ENCODE measurements at places on chromosomes 1 and 21. TPM values are rescaled to one million over a fixed set of nuclear protein-coding genes. Genes with fewer than 3 reads are reported as not detected.

VAMP4 gene
- total RNA-seq, result 8.3 TPM

DNA sequence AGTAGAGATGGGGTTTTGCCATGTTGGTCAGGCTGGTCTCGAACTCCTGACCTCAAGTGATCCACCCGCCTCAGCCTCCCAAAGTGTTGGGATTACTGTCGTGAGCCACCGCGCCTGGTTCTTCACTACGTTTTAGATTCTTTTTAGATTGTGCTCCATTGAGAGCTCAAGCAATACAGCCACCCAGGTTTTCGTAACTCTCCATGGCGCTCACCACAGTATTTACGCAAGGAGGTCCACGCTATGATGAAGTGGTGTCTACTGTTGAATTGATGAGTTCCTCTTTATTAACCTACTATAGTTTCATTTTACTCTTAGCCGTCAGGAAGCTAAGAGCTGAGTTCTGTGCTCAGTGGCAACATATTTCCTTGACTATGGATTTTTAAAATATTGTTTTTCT is 1.8 kb upstream of the KIF1B start:
- H3K36me3 ChIP-seq, result no peaks in the 10 kb centered on the region
- H3K27ac ChIP-seq, result no peak overlapping the region
- H3K4me1 ChIP-seq, result peaks cover 16% of the 10 kb centered on the region
- H3K4me3 ChIP-seq, result no peak overlapping the region

DNA sequence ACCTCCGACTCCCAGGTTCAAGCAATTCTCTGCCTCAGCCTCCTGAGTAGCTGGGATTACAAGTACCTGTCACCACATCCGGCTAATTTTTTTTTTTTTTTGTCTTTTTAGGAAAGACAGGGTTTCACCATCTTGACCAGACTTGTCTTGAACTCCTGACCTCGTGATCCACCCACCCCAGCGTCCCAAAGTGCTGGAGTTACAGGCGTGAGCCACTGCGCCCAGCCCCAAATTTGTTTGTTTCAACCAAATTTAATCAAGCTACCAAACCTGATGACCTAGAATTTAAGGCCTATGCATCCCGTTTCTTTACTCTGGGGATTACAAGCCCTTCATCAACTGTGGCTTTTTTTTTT is 58.3 kb upstream of the TBX15 start:
- H3K4me3 ChIP-seq, result no peak overlapping the region
- H3K27me3 ChIP-seq, result no peaks in the 10 kb centered on the region
- H3K36me3 ChIP-seq, result no peaks in the 10 kb centered on the region
- H3K4me1 ChIP-seq, result no peaks in the 10 kb centered on the region

PRCC gene
- 35.9 TPM for total RNA-seq

GRCh38 chr1:154759196-154759595 is 110.9 kb downstream of the KCNN3 start:
- no peaks in the 10 kb centered on the region for H3K36me3 ChIP-seq
- no peak for DNase-seq
- peaks cover 5% of the 10 kb centered on the region for H3K4me1 ChIP-seq
- peaks cover 26% of the 10 kb centered on the region for H3K27me3 ChIP-seq

PHLDA3 gene
- 64.7 TPM for total RNA-seq

KCNJ6 gene
- 0.07 TPM for total RNA-seq

GRCh38 chr1:185733818-185734735 is at the start of gene HMCN1:
Gene HMCN1, plus strand, starts transcription at chr1:185734391. Its CDS starts 389 bp downstream, at chr1:185734780.
- H3K4me3 ChIP-seq, result no peak within 1 kb of the TSS
- no peaks in the 10 kb centered on the region for H3K27me3 ChIP-seq
- H3K27ac ChIP-seq, result peak within 1 kb of the TSS; percentile 56
- H3K4me1 ChIP-seq, result peaks cover 9% of the 10 kb centered on the region
- no peaks in the 10 kb centered on the region for H3K36me3 ChIP-seq

- peaks cover 80% of the 10 kb centered on the region for H3K36me3 ChIP-seq
- no peaks in the 10 kb centered on the region for H3K27me3 ChIP-seq
- H3K4me3 ChIP-seq, result no peak overlapping the region
- no peak for DNase-seq
- H3K27ac ChIP-seq, result no peak overlapping the region
These were observed 10.7 kb upstream of the GATAD2B start for GRCh38 chr1:153933430-153933829.

GRCh38 chr1:220227393-220227792 is 44.9 kb downstream of the RAB3GAP2 start:
- no peaks in the 10 kb centered on the region for H3K27me3 ChIP-seq
- no peak for DNase-seq
- H3K4me3 ChIP-seq, result no peak overlapping the region
- H3K4me1 ChIP-seq, result peaks cover 31% of the 10 kb centered on the region

GRCh38 chr1:22976461-22977243 is 4.0 kb upstream of the LACTBL1 start:
- no peak overlapping the region for H3K4me3 ChIP-seq
- H3K36me3 ChIP-seq, result no peaks in the 10 kb centered on the region
- DNase-seq, result peak; percentile 91
- no peaks in the 10 kb centered on the region for H3K4me1 ChIP-seq
- H3K27me3 ChIP-seq, result no peaks in the 10 kb centered on the region

DNA sequence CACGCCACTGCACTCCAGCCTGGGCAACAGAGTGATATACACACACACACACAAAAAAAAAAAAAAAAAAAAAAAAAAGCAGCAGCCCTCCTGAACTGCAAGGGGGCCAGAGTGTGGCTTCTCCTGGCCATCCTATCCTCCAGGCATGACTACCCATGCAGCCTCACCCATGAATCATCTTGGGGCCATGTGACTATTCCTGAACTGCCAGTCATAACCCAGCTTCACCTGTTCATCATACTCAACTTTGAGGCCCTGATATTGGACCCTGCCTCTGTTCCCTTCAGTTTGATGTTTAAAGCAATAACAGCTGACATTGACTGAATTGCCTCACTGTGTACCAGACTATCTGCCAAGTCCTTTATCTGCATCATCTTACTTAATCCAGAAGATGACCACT is 2.8 kb upstream of the HPCAL4 start:
- no peak overlapping the region for H3K4me3 ChIP-seq
- no peaks in the 10 kb centered on the region for H3K36me3 ChIP-seq
- H3K27me3 ChIP-seq, result peaks cover 25% of the 10 kb centered on the region
- no peak overlapping the region for H3K27ac ChIP-seq
- peaks cover 19% of the 10 kb centered on the region for H3K4me1 ChIP-seq

DNA sequence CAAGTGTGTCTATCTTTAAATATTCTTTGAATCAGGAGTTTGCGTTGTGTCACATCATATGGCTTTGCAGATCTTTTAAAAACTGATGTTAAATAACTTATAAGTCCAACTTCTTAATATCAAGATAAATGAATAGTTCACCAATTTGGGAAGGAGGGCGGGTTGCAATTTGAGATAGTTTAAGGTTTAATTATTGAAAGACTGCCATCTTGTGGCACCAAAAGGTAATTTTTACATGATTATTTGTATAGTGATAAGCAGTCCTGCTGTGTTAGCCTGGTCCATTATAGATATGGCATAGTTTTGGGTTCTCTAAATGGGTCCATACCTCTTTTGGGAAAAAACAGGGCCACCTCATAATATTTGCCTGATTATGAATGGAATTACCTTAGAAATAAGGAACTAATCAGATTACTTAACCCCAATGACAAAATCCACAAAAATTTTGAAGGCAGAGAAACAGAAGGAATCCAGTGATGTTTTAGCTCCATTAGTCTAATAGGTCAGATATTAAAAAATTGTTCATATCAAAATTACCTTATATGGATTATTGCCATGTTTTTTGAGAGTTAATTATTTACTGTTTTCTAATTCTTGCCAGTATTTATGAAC is 64.3 kb downstream of the PRKAA2 start:
- H3K4me3 ChIP-seq, result no peak overlapping the region
- no peaks in the 10 kb centered on the region for H3K27me3 ChIP-seq
- no peak for DNase-seq
- H3K27ac ChIP-seq, result no peak overlapping the region
- no peaks in the 10 kb centered on the region for H3K36me3 ChIP-seq

DNA sequence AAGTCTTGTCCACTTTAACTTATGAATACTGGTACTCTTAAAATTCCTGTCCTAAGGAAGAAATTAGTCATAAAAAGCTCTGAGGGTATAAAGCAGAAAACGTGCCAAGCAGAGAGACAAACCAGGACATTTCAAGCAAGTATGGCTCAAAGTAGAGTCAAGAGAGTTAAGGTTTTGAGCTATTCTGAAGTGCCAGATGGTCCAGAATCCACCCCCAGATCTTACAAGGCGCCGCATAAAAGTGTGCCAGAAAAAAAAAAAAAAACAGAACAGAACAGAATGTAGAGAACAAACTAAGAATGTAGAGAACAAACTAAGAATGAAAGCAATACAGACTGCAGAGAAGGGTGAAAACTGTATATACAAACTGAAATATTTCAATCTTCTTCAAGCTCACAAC is 12.5 kb downstream of the EPS15 start:
- H3K36me3 ChIP-seq, result no peaks in the 10 kb centered on the region
- H3K4me1 ChIP-seq, result peaks cover 26% of the 10 kb centered on the region
- peak overlapping the region; percentile 1 for H3K4me3 ChIP-seq
- H3K27me3 ChIP-seq, result no peaks in the 10 kb centered on the region
- peak overlapping the region; percentile 43 for H3K27ac ChIP-seq

DNA sequence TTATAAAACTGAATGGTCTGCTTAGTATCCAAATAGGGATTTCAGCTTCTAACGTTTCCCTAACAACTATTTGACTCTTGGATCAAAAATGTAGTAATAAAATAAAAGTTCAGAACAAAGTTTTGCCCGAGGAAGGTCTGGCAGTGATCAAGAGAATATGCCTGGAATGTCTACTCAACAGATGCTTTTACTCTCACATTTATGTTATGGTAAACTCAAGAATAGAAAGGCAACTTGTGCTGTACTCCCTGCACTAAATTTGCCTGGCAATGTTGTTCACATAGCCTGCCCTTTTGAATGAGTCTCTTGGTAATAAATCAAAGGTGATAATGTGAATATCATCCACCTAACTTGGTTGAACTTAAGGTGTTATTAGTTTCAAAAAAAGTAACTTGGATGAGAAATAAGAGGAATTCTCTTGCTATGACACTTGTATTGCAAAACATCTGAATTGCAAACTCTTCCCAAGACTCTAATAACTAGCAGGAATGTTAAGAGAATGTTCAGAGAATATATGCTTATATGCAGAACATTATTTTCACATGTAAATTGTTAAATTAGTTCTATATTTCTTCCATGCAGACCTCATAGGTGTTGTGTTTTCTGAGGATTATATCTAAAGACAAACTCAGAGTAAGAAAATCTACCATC is 215.8 kb downstream of the COL24A1 start:
- H3K27ac ChIP-seq, result no peak overlapping the region
- H3K4me3 ChIP-seq, result no peak overlapping the region
- no peaks in the 10 kb centered on the region for H3K27me3 ChIP-seq
- no peaks in the 10 kb centered on the region for H3K36me3 ChIP-seq

Data from adrenal gland (tissue), 19 donors.